ENCODE measurements at places on chromosomes 16 and 17. TPM values are rescaled to one million over a fixed set of nuclear protein-coding genes. Genes with fewer than 3 reads are reported as not detected.
A peak's percentile ranks its signal among the peaks of the same experiment; 100 is the strongest.

Gene KRTAP4-5
- total RNA-seq, result not detected

DNA sequence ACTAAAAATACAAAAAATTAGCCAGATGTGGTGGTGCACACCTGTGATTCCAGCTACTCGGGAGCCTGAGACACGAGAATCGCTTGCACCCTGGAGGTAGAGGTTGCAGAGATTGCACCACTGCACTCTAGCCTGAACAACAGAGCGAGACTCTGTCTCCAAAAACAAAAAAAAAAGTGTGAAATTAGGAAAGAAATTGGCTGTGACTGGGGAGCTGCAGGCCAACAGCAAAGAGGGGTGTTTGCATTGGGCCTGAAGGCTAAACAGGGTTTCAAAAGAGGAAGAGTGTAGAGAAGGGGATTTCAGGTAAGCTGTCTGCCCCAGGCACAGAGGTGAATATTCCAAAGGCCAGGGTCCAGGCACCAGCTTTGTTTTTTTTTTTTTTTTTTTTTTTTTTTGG is 9.4 kb downstream of the BMERB1 start:
- DNase-seq, result no peak
- H3K4me1 ChIP-seq, result no peaks in the 10 kb centered on the region
- no peak overlapping the region for H3K4me3 ChIP-seq
- H3K27ac ChIP-seq, result no peak overlapping the region
- no peaks in the 10 kb centered on the region for H3K36me3 ChIP-seq
- no peaks in the 10 kb centered on the region for H3K27me3 ChIP-seq

- H3K27me3 ChIP-seq, result no peaks in the 10 kb centered on the region
- DNase-seq, result no peak
- peaks cover 46% of the 10 kb centered on the region for H3K36me3 ChIP-seq
- H3K4me1 ChIP-seq, result no peaks in the 10 kb centered on the region
- H3K27ac ChIP-seq, result no peak overlapping the region
- H3K4me3 ChIP-seq, result no peak overlapping the region
These were observed 30.9 kb downstream of the BRIP1 start for GRCh38 chr17:61832463-61832862.

Gene TMEM238L
- not detected for total RNA-seq

DNA sequence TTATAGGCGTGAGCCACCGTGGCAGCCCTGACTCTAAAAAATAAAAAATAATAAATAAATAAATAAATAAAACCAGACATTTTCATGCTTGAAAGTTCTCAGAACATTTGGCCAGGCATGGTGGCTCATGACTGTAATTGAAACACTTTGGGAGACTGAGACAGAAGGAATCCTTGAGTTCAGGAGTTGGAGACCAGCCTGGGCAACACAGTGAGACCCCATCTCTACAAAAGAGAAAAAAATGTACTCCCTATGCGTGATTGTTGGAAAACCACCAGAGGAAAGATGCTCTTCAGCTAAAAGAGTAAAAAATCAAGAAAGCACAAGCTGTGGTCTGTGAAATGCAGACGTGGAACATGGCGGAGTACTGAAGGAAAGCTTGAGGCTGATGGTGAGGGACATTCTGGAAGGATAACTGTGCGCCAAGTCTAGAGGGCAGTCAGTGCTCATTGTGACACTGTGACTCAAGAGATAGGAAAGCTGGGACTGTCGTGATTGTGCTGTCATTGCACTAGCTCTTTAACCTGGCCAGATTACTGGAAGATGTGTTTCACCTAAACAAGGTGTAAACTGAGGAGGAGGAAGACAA is 4.2 kb upstream of the PRSS27 start:
- H3K27me3 ChIP-seq, result no peaks in the 10 kb centered on the region
- H3K27ac ChIP-seq, result no peak overlapping the region
- no peak for DNase-seq
- H3K4me3 ChIP-seq, result no peak overlapping the region
- H3K4me1 ChIP-seq, result peaks cover 15% of the 10 kb centered on the region

DNA sequence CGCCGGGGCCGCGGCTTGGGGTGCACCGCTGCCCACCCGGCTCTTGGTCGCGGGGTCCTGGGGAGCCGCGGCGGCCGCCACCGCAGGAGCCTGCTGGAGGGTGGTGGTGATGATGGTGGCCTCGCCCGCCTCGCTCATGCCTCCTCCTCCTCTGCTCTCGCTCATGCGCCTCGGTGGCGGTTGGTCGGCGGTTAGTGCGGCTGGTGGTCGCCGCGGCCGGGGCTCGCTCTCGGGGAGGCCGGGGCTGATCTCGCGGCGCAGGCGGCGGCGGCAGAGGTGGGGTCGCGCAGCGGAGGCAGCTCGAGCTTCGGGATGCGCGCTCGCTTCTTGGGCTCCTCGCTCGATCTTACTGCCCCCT is 41.6 kb downstream of the AHSP start:
- H3K4me3 ChIP-seq, result no peak overlapping the region
- H3K4me1 ChIP-seq, result no peaks in the 10 kb centered on the region
- H3K27ac ChIP-seq, result no peak overlapping the region
- DNase-seq, result no peak

GRCh38 chr17:48819466-48819865 is 2.4 kb upstream of the TTLL6 start:
- no peaks in the 10 kb centered on the region for H3K4me1 ChIP-seq
- H3K4me3 ChIP-seq, result no peak overlapping the region
- no peak overlapping the region for H3K27ac ChIP-seq
- H3K36me3 ChIP-seq, result no peaks in the 10 kb centered on the region
- no peaks in the 10 kb centered on the region for H3K27me3 ChIP-seq

DNA sequence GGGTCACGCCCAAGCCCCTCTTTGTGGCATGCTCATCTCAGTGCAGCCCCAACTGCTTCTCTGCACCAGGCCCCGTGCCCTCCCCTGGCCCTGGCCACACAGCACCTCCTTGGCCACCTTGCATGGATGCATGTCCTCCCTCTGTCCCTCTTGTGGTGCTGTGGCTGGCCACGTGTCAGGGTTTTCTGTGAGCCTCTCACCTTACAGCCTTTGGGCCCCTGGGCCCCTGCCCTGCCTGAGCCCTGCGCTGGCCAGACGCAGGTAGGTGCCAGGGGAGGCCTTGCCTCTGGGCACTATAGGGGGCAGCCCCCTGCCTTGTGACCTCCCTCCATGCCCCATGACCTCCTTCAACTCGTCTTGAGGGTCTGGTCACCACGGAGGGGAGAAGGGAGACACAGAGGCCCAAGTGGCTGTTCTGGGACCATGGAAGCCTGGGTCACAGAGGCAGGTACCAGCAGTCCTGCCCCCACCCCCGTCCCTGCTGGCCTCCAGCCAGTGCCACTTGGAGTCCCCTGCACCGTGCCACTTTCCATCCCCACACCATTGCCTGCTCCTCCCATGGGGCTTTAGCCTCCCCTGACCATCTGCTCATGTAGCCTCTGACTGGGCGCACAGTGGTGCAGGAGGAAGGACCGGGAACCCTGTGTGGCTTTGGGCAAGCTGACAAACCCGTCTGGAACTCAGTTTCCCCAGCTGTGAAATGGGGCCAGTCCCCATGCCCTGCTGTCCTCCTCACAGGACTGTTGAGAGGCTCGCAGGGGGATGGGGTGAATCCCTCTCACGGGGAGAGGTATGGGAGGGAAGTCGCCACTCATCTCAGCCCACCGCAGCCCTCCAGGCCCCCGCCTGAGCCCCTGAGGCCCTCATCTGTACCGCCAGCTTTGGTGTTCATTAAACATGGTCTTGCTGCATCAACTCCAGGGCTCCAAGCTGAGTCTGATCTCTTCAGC is 11.5 kb upstream of the ATP6V0C start:
- no peak overlapping the region for H3K4me3 ChIP-seq
- H3K4me1 ChIP-seq, result peaks cover 12% of the 10 kb centered on the region
- H3K27me3 ChIP-seq, result no peaks in the 10 kb centered on the region

Gene EFCAB13
- 1.0 TPM for total RNA-seq

- H3K4me3 ChIP-seq, result no peak overlapping the region
- DNase-seq, result peak; percentile 91
- H3K27ac ChIP-seq, result no peak overlapping the region
- no peaks in the 10 kb centered on the region for H3K27me3 ChIP-seq
These were observed 2.6 kb upstream of the GRIN2C start for GRCh38 chr17:74862108-74862901.

Gene TEX19
- total RNA-seq, result 0.34 TPM

Gene CCL2
- total RNA-seq, result not detected

DNA sequence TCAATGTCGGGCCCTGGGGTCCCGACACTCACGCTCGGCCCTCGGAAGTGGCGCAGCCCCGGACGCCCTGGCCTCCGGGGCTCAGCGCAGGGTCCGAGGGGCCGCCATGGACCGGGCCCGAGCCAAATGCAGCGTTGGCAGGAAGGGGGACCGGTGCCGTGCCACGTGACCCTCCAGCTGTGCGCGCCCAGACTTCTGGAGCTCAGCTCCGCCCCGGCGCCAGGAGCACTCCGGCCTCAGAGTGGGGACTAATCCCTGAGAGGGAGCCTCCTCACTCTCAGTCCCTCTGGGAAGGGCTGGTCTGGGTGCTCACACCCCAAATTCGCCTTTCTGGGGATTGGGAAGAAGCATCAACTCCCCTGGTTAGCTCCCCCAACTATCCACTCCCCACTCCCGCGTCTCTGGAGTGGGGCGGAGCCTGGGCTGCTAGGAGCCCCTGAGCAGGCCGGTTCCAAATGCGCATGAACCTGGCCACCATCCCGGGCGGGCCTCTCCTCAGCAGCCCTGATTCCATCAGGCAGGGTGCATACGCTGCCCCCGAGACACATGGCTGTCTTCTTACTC is at the start of gene B3GNT9:
B3GNT9 (minus strand) TSS at position 166 of the 564 bp plus-strand sequence. CDS start 513 bp downstream, outside the sequence.
- H3K36me3 ChIP-seq, result no peaks in the 10 kb centered on the region
- H3K27me3 ChIP-seq, result no peaks in the 10 kb centered on the region
- H3K4me3 ChIP-seq, result no peak within 1 kb of the TSS
- no peak for DNase-seq

DNA sequence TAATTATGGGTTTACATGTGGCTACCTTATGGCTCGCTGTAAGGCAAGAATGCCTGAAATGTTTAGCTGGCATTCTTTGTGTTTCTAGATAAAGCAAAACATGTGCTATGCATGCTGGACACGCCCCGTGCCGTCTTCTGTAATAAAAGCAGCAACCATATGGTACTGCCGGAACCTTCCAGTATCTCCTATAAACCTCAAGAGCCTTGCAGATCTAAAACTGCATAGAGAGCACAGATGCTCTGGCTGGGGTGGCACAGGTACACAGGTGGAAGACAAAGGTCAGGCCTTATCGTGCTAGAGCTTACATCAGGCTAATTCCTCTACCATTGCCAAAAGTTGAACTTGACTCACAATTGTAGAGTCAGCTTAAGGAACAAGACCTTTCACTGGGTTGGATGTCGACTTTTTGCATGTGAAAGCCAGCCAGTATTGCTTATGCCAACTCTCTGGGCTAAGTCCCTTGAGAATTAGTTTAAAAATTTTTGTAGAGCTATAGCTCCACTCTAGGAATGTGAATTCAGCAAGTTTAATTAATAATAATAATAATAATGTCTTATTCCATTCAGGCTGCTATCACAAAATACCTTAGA is 187.4 kb upstream of the CACNG5 start:
- H3K4me1 ChIP-seq, result no peaks in the 10 kb centered on the region
- no peaks in the 10 kb centered on the region for H3K36me3 ChIP-seq
- H3K27ac ChIP-seq, result no peak overlapping the region
- peak; percentile 17 for DNase-seq

DNA sequence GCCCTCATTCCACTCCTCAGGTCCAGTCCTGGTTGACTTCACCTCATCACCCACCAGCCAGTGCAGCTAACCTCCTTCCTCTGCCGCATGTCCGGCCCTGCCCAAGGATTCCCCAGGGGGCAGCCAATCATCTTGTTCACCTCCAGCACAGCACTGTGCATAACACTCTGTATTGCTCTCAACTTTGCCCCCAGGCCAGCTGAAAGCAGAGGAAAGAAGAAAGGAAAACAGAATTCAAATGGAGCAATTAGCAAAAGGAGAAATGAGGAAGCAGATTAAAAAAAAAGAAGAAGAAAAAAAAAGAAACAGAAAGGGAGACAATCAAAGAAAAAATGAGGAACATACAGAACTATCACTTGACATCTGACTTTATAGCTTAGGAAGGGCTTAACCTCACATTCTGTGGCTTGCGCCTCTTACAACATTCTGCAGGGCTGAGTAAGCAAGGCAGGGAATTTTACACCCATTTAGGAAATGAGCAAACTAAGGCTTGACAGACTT is 26.1 kb downstream of the GAS7 start:
- H3K27ac ChIP-seq, result peak overlapping the region; percentile 74
- H3K27me3 ChIP-seq, result no peaks in the 10 kb centered on the region
- peak overlapping the region; percentile 40 for H3K4me3 ChIP-seq
- no peaks in the 10 kb centered on the region for H3K36me3 ChIP-seq

Gene LRRC37A
- total RNA-seq, result 1.7 TPM

DNA sequence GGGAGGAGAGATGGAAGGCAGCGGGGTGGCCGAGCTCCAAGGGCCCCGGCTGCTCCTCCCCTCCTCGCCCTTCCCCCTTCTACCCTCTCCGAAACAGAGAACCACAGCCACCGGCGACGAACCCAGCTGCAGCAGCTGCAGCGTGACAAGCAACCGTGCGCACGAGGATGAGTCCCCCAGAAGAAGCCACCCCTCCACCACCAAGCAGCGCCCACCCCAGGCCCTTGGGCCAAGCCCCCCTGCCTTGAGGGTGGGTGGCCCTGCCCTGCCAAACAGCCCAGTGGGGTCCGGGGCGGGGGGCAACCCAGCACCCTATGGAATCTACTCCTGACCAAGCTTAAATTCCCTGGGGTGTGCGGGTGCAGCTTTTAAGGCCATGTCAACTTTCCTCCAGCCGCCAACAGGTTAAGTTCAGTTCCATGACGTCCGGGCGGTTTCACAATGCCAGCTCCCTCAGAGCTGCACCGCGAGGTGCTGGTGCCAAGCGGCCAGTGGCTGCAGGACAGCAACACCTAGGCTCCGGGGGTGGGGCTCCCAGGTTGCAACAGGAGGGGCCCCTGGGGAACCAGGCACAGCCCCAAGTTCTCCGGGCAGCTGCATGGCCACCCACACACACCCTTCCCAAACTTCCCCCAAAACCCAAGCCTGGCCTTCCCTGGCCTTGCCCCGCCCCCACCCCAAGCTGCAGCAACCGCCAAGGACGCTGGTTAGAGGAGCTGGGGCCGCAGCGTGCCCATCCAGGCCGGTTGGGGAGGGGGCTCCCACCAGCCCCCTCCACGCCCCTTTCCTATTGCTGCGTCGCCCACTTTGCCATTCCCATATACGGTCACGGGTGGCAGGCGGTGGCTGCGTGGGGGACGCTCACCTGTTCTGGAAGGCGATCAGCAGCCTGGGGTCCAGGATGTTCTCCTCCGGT is 2.0 kb downstream of the CBX4 start:
- H3K4me3 ChIP-seq, result peak overlapping the region; percentile 85
- peak overlapping the region; percentile 64 for H3K27ac ChIP-seq
- peaks cover 4% of the 10 kb centered on the region for H3K36me3 ChIP-seq

DNA sequence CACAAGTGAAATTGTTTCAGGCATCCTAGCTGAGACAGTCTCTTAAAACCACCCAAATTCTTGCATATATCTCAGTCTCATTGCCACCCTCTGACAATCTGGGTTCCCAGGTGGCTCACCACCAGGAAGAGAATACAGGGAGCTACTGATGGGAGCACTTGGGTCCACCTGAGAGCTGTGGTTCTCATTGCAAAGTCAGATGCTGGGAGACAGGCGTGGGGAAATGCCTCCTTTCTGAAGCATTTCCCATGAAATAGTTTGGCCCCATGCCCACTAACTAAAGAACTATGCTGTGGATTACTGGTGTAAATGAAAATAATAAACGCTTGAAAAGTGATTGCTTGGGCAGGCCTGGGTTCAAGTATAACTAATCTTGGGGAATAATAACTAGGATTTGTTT is 70.3 kb downstream of the CMC2 start:
- no peak overlapping the region for H3K27ac ChIP-seq
- no peaks in the 10 kb centered on the region for H3K27me3 ChIP-seq
- no peak overlapping the region for H3K4me3 ChIP-seq
- no peaks in the 10 kb centered on the region for H3K36me3 ChIP-seq

GRCh38 chr17:8190506-8190905 is 526 bp upstream of the BORCS6 start:
- peaks cover 46% of the 10 kb centered on the region for H3K4me1 ChIP-seq
- no peak for DNase-seq
- peak overlapping the region; percentile 49 for H3K27ac ChIP-seq
- no peaks in the 10 kb centered on the region for H3K36me3 ChIP-seq
- H3K4me3 ChIP-seq, result peak overlapping the region; percentile 57
- H3K27me3 ChIP-seq, result no peaks in the 10 kb centered on the region
